ENCODE measurements at places on chromosomes 6 and 20.

DNA sequence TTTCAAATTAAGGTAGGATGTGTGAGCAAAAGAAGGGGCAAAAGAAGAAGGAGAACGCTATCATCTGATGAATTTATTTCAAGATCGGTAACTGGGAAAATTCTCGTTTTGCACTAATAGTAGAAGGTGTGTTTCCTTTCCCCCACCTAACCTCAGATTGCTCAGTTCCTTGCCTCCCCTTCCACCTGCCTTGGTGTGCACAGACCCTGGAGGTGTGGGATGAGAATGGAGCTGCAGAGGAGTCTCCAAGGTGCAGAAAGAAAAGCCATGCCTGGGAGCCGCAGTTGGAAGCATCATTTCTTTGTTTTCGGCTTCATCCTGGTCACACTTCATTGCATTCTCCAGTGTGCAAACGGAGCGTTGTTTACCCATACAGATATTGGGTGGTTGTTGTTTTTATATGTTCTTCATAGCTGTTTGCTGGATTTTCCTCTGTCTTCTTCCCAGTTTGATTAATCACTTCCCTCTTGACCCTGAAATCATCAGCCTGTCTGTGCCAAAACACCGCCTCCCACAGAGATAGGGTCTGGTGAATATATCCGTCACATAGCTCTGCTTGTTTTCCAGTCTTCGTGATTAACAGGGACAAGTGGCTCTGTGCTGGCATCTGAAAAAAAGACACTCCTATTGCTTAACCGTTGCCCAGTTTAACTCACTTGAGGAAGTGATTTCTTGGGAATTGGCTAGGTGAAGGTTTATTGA, 40.2 kb upstream of the NEDD9 start:
- no peak for DNase-seq

- no peak for DNase-seq
These were observed 22.1 kb downstream of the BACH2 start for GRCh38 chr6:90274451-90275030.

GRCh38 chr6:166456395-166457156, 73.8 kb upstream of the MPC1 start:
- no peak for DNase-seq

- DNase-seq: no peak
These were observed 65.1 kb downstream of the SOD2 start for GRCh38 chr6:159627939-159628338.

DNA sequence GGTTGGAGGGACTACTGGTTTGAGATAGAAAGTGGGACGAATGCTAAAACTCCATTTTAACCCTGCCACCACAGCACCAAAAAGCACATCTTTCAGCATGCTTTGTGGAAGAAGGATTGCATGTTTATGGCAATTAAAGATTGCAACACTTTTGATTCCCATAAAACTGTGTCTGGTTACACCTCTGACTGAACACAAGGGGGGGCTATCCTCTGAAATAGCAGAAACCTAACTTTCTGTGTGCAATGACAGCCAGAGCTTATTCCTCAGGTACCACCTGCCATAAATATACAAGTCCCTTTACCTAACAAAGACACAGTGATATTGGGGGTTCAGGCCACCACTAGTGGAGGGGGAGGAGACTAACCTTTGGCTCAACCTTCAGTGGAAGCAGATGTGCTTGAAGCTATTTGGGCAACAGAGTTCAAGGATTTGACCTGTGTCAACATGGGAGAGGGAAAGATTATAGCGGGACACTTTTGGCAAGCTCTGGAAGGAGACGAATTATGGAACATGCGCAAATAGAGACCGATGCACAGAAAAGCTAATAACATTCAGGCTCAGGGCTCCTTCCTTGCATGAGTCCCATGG, 9.6 kb upstream of the PLG start:
- DNase-seq: no peak

GRCh38 chr6:129446272-129447197, 263.4 kb downstream of the ARHGAP18 start:
- DNase-seq: no peak

DNA sequence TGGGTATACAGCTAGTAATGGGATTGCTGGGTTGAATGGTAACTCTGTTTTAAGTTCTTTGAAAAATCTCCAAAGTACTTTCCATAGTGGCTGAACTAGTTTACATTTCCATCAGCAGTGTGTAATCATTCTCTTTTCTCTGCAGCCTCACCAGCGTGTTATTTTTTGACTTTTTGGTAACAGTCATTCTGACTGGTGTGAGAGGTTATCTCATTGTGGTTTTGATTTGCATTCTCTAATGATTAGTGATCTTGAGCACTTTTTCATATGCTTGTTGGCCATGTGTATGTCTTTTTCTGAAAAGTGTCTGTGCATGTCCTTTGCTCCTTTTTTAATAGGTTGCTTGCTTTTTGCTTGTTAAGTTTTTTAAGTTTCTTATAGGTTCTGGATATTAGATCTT, 194.2 kb upstream of the PHACTR1 start:
- DNase-seq: no peak

All from ecto neural progenitor cell (in vitro differentiated cells).